ENCODE measurements at places on chromosomes 7 and 10. TPM values are rescaled to one million over a fixed set of nuclear protein-coding genes. Genes with fewer than 3 reads are reported as not detected.

Gene GIMAP6
- total RNA-seq: not detected

Gene ZDHHC6
- 33.1 TPM for total RNA-seq

Gene TMEM130
- 0.57 TPM for total RNA-seq

Gene KIF11
- total RNA-seq: 113 TPM

Gene EBLN1
- not detected for total RNA-seq

Gene ZNF853
- 0.48 TPM for total RNA-seq

Gene ELN
- total RNA-seq: not detected

Gene C10orf67
- total RNA-seq: not detected

Gene SHLD2
- 37.3 TPM for total RNA-seq

Gene FXYD4
- not detected for total RNA-seq

Gene ENTPD1
- 3.7 TPM for total RNA-seq

Gene ACHE
- not detected for total RNA-seq

Gene OR2A5
- total RNA-seq: not detected

Gene ECHDC3
- total RNA-seq: not detected

Gene SPDYE6
- total RNA-seq: not detected

Gene EN2
- total RNA-seq: not detected

Gene OR2A12
- total RNA-seq: not detected

Gene SUPV3L1
- 47.9 TPM for total RNA-seq

Gene UNC5B
- not detected for total RNA-seq

Gene GSTO2
- total RNA-seq: 1.6 TPM

Gene MICALL2
- total RNA-seq: 5.5 TPM

Gene POR
- total RNA-seq: 45.2 TPM

Gene LEP
- not detected for total RNA-seq

Gene HOXA3
- total RNA-seq: 2.7 TPM

Gene HPSE2
- not detected for total RNA-seq

Gene TSPAN12
- total RNA-seq: not detected

Gene ASB10
- total RNA-seq: not detected

Gene HTR5A
- total RNA-seq: not detected

Gene MSMB
- total RNA-seq: not detected

Gene LRRC4
- not detected for total RNA-seq

Gene PSD
- total RNA-seq: 10.9 TPM

Gene CHRM2
- total RNA-seq: not detected

Gene COL28A1
- 0.28 TPM for total RNA-seq

Gene HOXA5
- total RNA-seq: 7.9 TPM

Gene HMX2
- 2.4 TPM for total RNA-seq

Gene SLIT1
- total RNA-seq: 0.77 TPM

Gene PLAU
- total RNA-seq: 0.85 TPM

Gene NME8
- total RNA-seq: not detected

Gene CTAGE4
- total RNA-seq: not detected

Gene INSYN2A
- total RNA-seq: not detected

Gene KRIT1
- total RNA-seq: 44.5 TPM

Gene TEX47
- total RNA-seq: not detected
